Astrocyte of the hippocampus (primary cell): ENCODE measurements at places on chromosomes 1 and 21.

DNA sequence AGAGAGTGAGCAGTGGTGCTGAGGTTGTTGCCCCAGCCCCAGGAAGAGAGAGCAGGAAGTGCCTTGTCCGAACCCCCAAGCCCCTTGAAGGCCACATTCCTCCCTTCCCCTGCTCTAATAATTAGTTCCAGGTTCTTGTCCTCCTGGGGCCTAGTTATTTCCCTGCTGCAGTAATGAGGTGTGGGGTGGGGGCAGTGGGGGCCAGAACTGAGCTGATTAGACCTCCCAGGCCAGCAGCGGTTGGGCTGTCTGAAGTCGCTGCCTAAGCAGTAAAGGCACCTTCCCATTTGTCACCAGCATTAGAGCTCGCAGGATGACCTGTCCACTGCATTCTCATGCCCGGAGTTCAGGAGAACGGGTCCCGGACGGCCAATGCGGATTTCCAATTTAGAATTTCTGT, 186.5 kb upstream of the CSF3R start:
- DNase-seq, result no peak

GRCh38 chr1:9798236-9799130, 25.3 kb downstream of the CLSTN1 start:
- no peak for DNase-seq

GRCh38 chr1:61887076-61887867, 145.0 kb downstream of the PATJ start:
- peak; percentile 39 for DNase-seq

- no peak for DNase-seq
These were observed 68.6 kb downstream of the ADGRL2 start for GRCh38 chr1:81869307-81869706.

GRCh38 chr1:8426996-8427395, 109.1 kb downstream of the SLC45A1 start:
- DNase-seq, result no peak

DNA sequence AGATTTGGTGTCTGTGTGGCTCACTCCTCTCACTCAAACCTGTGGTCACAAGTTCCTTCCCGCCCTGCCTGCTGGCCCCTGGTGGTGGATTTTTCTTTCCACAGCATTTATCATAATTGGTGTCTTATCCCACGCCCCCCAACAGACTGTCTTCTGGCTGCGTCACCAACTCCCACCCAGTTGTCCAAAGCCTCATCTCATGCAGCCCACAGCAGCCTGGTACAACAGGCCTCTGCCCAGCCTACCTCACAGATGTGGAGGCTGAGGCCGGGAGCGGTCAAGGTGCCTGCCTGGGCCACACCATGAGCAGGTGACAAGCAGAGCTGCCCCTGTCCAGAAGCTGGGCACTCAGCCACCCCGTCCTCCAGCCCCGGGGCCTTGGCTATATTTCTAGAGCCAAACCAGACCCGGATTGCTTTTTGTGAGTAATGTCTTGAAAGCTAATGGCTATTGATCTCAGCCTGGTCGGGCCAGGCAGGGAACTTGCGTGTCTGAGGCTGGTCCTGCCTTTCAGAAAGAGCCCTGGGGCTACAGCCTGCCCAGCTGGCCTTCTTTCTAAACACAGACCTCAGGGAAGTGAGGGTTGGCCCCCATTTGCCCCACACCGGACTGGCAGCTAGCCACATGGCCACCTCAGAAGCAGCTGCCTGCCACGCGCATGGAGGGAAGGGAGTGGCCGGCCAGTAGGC, 2.6 kb downstream of the KCNAB2 start:
- no peak for DNase-seq

DNA sequence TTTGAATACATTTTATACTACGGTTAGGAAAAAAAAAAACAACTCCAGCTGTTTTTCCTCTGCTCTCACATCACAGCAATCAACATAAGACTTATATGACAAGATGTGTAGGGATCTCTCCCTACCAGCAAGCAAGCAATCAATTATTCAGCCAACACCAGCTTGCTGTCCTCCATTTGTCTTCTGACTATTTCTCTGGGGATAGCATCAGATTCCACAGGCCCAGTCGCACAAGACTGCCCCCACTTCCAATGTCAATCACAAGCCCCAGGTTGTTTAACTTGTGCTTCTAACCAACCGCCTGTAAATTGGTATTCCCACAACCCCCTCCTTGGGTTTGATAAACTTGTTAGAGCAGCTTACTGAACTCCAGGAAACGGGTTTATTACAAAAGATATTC, 873.1 kb upstream of the TMPRSS15 start:
- no peak for DNase-seq

DNA sequence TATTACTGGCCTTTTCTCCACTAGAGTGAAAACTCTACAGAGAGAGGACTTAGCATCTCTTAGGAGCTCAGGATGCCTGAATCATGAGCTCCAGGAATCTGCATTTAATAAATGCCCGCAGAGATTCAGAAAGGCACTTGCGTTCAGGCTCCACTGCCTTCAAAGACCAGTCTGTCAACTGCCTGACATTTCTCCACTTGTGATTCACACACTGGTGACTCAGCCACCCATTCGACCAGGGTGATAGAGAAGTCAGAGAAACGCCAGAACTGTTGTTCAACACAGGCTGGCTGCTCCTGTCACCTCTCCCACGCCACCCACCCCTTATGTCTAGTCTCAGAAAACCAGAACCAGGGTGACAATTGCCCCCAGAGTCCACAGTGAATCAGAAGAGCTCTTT, 26.9 kb upstream of the LBR start:
- peak; percentile 88 for DNase-seq

GRCh38 chr1:213281640-213282301, 230.7 kb downstream of the RPS6KC1 start:
- no peak for DNase-seq

DNA sequence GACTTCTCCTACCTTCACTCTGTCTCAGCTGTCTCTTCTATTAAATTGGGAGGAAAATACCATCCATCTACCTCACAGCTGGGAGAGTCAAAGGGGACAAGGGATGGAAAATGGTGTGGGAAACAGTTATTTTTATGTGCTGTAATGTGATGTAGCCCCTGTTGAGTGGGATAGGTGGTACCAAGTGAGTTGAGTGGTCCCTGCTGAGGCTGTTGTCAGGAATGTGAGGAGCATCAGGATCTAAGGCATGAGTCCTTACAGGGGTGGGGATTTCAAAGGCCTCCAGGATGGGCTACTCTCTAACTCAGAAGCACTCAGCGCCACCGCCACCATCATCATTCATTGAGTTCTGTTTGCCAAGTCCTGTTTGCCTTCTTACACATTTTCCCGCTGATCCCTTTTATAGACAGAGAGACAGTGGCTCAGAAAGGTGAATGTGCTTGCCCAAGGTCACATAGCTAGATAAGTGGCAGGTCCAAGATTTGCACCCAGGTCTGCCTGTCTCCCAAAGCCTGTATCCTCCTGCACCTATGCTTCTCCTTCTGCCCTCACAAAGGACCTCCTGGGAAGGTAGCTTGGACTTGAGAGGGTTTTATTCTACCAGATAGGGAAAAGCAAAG, 4.6 kb upstream of the ID3 start:
- no peak for DNase-seq

DNA sequence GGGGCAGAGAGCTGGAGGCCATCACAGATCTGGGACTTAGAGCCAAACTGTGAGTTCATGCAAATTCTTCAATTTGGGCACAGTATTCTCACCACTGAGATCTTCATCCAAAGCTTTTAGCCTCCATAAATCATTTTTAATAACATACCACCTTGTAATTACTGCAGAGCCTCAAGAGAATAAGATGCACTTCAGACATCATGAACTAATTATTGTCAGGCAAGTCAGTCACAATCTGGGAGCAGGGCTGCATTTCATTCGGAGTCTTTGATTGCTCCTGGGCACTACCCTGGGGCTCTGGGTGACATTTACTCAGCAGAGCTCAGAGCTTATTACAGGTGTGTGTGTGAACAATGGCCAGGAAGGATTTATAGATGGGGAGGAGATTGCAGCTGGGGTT, 623.7 kb downstream of the PTPRU start:
- no peak for DNase-seq

GRCh38 chr21:41845310-41846032, 33.7 kb downstream of the PRDM15 start:
- no peak for DNase-seq

DNA sequence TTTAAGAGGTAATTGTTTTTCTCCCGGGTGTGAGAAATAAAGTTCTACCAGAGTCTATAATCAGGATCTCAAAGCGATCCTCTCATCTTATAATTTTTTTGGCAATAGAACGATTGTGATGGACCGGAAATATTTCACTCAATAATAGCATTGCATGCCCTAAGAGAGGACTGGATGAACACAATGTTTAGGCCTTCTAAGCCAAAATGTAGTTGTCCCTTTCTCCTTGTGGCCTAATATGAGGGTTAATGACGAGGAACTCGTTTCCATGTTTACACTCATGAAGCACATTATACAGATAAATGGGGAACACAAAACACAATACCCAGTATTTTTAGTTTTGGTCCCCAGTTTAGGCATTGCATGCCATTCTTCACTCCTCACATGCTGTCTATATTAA, 5.9 kb downstream of the TBX15 start:
- DNase-seq, result no peak

DNA sequence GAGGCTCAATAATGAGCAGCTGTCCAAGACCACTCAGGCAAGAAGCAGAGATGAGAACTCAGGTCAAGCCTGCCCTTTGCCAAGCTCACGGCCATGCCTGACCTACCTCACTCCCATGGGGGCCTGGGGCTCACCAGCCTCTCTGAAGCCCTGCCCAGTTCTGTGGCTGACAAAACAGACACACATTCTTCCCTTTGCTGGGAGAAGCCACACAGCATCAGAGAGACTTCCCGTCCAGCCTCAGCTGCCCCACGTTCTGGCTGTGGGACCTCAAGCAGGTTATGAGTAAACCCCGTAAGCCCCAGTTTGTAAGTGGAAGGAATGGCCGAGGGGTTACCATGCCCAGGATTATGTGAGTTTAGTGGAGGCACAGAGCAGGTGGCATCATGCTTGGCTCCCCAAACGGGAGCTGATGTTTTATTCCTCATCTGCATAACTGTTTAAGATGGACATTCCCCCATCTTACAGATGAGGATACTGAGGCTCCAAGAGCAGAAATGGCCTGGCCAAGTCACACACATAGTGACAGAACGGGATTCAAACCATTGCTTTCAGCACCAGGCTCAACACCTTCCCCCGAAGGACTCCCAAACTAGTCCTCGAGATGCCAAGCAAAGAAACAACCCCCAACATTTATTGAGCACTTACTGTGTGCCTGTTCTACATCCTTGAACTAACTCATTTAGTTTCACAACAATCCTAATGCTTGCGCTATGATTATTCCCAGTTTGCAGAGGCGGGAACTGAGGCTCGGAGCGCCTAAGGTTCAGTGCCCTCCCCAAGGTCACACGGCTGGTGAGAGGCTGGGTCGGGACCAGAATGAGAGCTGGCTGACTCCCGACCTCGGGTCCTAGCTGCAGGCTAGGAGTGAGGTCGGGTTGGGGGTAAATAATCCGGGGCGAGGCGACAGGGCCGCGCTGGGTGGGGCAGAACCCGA, 49.1 kb upstream of the LAPTM5 start:
- no peak for DNase-seq

DNA sequence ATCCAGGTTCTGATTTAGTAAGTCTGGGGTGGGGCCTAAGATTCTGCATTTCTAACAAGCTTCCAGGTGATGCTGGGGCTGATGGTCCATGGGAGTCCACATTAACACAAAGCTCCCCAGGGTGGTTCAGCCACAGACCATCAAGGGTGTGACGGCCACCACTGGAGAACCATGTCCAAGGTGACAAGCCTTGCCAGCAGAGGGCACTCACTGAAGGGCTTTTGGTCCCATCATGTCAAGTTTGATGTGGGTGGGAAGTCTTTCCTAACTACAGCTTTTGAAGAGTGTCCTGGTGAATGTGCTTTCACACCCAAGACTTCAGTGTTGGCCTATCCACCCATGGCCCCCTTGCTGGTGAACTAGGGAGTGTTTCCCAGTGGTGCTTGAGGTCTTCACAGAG, 67.1 kb downstream of the UBE2T start:
- no peak for DNase-seq

GRCh38 chr1:113007706-113008364, 51.8 kb upstream of the SLC16A1 start:
- DNase-seq, result no peak

DNA sequence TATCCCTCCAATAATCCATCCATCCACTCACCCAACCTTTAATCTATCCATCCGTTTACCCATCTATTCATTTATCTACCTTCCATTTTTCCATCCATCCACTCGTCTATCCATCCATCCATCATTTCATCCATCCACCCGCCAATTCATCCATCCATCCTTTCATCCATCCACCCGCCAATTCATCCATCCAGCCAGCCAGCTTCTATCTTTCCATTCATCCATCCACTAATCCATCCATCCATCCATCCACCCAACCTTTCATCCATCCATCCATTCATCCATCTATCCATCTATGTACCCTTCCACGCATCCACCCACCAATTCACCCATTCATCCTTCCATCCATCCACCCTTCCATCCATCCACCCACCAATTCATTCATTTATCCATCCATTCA, 10.5 kb upstream of the CASZ1 start:
- DNase-seq, result no peak

DNA sequence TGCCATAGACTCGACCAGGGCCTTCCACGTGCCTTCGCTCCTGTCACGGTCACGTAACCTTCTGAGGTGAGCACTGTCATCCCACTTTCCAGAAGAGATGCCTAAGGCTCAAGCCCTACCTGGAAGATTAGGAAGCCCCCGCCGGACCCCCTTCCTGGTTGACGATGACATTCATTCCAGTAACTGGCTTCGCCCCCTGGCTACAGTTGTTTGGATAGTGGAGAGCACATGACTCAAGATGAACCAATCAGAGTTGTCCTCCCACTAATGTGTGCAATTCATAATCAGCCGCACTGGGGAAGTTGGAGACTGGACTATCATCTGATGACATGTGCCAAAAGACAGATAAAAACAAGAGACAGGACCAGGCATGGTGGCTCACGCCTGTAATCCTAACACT, 104.0 kb upstream of the GJB5 start:
- DNase-seq, result no peak

DNA sequence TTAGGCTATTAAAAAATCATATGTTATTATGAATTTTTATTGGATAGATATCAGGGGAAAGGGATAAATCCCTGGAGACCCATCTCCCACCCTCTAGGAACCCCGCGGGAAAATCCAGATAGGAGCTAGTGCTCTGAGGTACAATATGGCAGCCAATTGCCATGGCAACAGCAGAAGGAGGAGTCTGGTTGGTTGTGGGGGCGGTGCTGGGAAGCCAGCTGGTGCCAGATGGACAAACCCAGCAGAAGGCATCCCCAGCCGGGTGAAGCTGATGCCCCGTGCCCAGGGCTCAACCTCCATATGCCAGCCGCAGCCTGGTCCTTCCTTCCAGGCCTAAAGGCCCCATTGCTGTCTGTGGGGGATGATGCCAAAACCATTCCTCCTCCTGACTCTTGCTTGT, 38.3 kb downstream of the RHBG start:
- no peak for DNase-seq

- no peak for DNase-seq
These were observed 29.1 kb upstream of the F13B start for GRCh38 chr1:197096137-197096536.

- DNase-seq, result peak; percentile 49
These were observed 875.8 kb downstream of the USP25 start for GRCh38 chr21:16605597-16605996.
